Bronchial epithelial cell (primary cell): ENCODE measurements at places on chromosomes 3 and 15.

DNA sequence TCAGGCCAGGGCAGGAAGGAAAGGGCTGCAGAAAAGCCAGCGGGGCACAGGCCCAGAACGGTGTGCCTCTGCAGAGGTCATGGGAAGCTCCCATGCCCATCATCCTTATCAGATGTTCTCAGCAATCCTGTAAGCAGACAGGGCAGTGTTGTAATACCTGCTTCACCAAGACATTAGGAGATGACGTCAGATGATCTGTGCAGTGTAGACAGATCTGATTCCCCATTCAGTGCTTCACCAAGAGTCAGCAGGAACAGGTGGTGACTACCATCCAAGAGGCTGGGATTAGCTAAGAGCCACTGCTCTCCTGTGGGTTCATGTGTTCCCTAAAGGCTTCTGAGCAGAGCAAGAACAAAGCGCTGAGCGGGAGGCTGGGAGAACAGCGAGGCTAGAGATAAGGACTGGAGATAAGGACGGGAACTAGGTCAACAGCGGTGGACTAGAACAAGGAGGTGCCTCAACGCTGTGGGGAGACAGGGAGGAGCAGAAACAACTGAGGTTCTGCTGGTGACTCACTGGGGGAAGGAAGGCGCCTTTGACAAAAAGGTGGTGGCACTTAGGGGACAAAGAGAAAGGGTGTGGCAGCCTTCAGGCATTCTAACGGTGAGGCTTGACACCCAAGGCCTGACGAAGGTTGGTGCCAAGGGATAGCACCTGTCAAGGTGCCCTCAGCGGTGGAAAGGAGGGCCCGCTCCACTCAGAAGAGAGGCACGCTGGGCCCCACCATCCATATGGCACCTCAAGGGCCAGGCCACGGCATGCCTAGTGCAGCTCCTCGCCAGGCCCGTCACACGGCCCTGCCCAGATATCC is 28.4 kb downstream of the CCDC12 start:
- peak; percentile 97 for DNase-seq

DNA sequence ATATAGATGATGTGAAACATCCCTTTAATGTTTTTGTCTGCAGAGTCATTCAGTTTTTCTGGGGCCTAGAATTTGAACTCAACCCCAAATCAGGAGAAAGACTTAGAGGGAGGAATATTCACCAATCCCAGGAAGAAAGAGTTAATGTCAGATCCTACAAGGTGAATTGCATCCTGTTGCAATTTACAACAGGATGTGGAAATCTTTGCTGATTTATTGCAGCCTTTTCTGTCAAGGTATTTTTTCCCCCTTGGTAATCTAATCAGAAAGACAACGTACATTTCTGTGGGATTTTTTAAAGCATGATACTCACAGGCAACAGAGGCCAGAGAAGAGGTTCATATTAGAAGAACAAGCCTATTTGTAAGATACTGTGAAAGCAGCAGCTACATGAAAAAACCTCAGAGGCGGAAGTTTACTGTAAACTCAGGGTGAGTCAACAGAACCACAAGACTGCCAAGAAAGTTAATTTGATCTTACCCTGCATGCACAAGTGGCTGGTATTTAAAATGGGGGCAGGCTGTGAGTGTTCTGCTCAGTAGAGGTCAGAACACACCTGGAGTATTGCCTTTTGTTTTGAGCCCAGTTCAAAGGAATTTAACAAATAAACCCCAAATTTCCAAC is 531.9 kb downstream of the AGBL1 start:
- DNase-seq = peak; percentile 93

DNA sequence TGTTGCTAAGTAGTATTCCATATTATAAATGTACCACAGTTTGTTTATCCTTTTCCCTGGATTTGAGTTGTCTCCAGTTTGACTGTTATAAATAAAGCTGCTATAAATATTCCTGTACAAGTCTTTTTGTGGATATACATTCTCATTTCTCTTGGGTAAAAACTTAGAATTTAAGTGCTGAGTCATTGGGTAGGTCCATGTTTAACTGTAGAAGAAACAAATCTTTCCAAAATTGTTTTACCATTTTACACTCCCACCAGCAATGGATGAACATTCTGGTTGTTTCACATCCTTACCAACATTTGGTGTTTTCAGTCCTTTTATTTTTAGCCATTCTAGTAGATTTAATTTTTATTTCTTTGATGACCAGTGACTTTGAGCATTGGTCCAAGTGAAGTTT is 74.0 kb upstream of the TNFAIP8L3 start:
- DNase-seq = no peak

DNA sequence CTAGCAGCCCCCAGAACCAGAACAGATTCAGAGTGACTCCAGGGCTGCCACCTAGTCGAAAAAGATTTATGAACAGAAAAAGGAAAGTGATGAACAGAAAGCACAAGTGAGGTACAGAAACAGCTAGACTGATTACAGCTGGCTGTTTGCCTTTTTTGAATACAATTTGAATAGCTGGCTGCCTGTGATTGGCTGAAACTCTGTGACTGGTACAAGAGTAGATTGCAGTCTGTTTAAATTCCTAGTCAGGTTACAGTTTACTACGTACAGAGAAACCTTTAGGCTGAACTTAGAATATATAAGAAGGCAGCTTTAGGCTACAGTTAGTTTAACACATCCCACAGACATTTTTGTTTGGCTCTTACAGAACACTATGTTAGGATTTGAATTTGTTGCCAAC is 10.0 kb downstream of the CCDC13 start:
- DNase-seq = no peak

DNA sequence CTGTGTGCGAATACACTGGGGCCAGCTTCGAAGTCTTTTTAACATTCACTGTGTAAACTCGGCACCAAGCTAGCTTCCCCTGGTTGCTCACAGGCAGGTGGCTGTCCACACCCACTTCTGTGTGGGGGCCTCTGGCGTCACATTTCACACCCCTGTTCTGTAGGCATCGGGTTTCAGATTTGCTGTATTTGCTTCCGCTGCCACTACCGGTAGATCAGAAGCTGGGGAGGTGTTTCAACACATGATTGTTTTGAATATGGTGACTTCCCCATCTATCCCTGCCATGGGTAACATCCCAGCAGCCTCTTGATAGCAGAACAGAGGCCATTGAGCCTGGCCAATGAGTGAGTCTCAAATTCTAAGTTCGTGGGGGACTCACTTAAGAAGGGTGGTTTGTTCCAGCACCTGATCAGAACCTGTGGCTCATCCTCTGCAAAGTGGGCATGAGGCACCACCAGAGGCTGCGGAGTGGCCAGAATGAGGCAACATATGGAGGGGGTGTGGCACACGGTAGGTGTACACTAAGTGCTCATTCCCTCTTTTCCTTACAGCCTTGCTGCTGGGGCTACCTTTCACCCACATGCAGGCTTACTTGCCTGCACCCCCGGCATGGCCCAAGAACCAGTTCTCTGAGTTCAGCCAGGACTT is 61.5 kb downstream of the IQSEC1 start:
- DNase-seq = peak; percentile 30

- no peak for DNase-seq
These were observed 64.8 kb downstream of the ZBTB20 start for GRCh38 chr3:115082260-115082659.

- DNase-seq = peak; percentile 31
These were observed 435 bp downstream of the RAB27A start for GRCh38 chr15:55289011-55289745.

DNA sequence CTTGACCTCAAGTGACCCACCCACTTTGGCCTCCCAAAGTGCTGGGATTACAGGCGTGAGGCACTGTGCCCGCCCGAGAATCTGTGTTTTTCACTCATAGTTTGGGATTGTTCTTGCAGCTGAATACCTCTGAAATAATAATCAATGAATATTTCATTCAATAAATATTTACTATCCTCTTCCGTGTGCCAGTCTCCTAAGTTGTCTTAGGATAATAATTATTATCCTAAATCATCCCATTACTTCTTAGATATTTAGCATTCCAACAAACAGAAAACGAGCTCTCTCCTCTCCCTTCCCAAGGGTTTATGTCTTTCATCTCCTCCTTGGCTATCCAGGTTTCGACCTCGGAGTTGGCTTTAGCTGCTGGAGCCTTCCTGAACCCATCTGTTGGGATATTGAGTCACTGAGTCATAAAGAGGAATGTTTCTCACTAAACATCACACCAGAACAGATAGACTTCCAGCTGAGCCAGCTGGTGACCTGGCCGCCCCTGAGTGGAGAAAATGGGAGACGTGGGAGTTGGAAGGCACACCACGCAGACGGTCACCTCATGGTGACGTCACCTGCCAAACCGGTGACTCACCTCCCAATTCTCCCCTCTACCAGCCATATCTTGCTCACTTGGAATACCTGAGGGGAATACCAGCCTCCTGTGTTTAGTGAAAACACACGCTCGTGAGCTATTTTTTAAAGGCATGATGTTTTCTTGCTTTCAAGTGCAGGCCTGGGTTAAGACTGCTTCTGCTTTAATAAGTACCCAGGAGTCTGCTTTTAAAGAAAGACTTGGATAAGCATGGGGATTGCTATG is 43.9 kb downstream of the BHLHE40 start:
- peak; percentile 100 for DNase-seq

GRCh38 chr3:29906906-29907305 is 626.0 kb downstream of the RBMS3 start:
- DNase-seq = no peak

GRCh38 chr3:134543113-134543512 is 57.3 kb downstream of the CEP63 start:
- DNase-seq = no peak

GRCh38 chr3:28947061-28947460 is 333.8 kb upstream of the RBMS3 start:
- no peak for DNase-seq
